ENCODE measurements at places on chromosomes 7 and 10.

GRCh38 chr10:130050721-130051120 lies 59.9 kb downstream of the C10orf143 start:
- DNase-seq = no peak

- no peak for DNase-seq
Measured at GRCh38 chr10:44463511-44464121, 78.7 kb upstream of the CXCL12 start.

DNA sequence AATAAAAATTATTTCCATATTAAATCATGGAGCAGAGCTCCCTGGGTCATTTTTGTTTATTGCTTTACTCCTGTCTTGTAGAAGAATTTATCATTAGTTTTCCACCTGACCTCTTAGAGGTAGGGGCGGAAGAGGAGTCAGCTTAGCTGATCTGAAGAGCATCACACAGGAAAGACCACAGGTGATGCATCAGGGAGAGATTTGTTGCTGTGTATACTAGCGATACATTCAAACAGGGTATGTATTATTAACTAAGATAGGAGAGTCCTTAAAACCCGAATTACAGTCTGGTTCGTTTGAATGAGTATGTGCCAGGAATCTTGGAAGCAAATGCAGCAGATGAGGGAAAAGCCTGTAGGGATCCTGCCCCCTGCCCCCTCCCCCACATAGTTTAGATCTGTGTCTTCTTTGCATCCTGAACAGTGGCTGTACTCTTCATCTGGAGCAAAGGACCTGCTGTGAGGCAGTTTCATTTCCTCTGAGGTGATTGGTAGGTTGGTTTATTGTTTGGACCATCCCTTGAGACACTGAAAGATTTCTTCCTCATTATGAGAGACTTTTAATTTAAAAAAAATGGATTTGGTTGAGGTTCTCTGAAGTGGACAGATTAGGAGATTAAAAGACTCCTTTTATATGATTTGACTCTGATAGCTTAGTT lies 177.0 kb downstream of the SND1 start:
- no peak for DNase-seq

GRCh38 chr10:68423522-68423921 lies 16.4 kb upstream of the RUFY2 start:
- DNase-seq = peak; percentile 4

DNA sequence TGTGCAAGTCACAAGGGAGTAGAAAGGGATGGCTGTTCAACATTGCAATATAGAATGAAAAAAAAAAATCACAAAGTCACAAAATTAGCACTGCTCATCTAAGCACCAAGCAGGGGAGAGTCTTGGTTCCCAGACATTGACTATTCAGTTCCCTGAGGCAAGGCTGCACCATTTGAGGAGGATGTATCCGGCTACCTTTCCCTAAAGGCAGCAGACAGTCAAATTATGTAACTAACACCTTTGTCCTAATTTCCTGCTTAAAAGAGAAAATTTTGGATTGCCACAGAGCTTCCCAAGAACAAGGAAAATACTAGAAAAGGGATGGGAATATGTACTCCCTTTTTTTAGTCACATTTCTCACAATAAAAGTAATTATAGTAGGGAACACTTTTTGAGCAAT lies 148.1 kb downstream of the PCLO start:
- DNase-seq = no peak

GRCh38 chr10:133101416-133101810 lies 13.7 kb downstream of the ADGRA1 start:
- no peak for DNase-seq

DNA sequence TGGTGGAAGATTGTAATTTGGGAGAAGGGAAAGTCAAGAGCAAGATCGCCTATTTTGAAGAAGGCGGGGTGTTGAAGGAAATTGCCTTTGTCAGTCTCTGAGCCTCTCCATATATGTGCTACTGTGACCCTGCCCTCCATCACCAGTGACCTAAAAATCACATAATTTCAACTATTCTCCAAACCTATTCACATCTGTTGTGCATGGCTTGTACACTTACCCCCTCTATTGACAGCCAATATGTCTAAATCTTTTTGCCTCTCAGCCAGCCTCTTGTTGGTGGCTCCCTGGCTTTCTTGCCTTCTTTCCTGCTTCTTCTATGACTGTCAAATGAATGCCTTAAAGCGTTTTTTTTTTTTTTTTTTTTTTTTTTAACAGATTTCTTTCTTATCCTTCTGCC lies 295.6 kb downstream of the AUTS2 start:
- no peak for DNase-seq

DNA sequence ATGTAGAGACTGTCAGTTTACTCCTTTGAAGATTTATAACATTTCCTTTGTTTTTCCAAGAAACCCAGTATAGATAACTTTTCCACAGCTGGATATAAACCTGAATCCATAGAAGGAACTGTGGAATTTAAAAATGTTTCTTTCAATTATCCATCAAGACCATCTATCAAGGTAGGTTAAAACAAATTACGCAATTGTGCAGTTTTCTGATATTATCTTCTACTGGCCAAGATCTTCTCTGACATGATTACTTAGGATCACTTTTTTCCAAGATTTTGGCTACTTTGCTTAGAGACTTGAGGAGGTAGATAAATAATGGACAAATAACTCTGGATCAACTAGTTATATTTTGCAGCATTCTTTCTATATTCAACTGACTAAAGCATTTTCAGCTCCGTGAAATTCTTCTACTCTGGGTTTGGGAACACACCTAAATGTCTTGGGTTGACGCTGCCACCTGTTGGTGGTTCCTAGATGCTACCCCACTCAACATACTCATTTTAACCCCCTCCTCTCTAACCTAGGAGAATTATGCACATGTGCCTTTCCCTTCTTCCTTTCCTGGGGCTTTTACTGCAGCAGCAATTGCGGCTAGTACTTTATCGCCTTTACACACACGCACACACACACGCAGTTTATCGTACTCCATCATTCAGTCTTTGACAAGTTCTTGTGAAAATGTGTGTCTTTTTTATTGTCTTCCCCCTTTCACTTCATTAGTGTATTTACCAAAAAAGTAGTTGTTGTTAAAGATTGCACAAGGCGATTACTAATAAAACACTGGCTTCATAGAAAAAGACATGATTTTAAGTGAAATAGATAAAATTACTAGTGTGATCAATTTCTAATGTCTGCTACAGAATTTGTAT lies 32.7 kb downstream of the ABCB5 start:
- DNase-seq = no peak

GRCh38 chr7:129773871-129774270 lies 162.4 kb downstream of the NRF1 start:
- DNase-seq = no peak
